ENCODE measurements at places on chromosomes 6 and 20. TPM values are rescaled to one million over a fixed set of nuclear protein-coding genes. Genes with fewer than 3 reads are reported as not detected.

Gene GPX5
- not detected for polyA plus RNA-seq

GRCh38 chr20:47688385-47689381 lies 96.6 kb downstream of the SULF2 start:
- DNase-seq = no peak
- no peaks in the 10 kb centered on the region for H3K36me3 ChIP-seq
- H3K27ac ChIP-seq = no peak overlapping the region
- H3K4me3 ChIP-seq = no peak overlapping the region

DNA sequence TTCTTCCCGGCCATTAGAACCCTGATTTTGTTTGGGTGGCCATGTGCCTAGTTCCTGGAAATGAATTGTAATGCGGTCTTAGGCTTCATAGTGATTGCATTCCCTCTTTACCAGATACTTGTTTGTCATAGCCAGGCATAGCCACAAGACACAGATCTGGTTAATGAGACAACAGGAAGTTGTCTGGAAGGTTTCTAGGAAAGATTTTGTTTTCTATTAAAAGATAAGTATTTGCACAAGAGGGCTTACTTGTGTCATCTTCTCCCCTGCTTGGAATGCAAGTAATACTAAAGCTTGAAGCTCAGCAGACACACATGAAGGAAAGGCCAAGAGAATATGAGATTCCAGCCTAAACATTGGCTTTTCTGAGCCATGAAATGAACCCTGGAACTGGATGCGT lies 12.9 kb downstream of the FARS2 start:
- no peaks in the 10 kb centered on the region for H3K4me1 ChIP-seq
- no peak for DNase-seq
- no peaks in the 10 kb centered on the region for H3K36me3 ChIP-seq
- no peak overlapping the region for H3K27ac ChIP-seq

GRCh38 chr20:21064924-21065323 lies 41.2 kb downstream of the LINC00237 start:
- no peaks in the 10 kb centered on the region for H3K36me3 ChIP-seq
- no peak for DNase-seq
- H3K4me1 ChIP-seq = no peaks in the 10 kb centered on the region
- H3K27ac ChIP-seq = no peak overlapping the region

- H3K36me3 ChIP-seq = no peaks in the 10 kb centered on the region
- DNase-seq = no peak
- H3K27me3 ChIP-seq = no peaks in the 10 kb centered on the region
- H3K27ac ChIP-seq = no peak overlapping the region
- H3K4me3 ChIP-seq = no peak overlapping the region
- H3K4me1 ChIP-seq = no peaks in the 10 kb centered on the region
Measured at GRCh38 chr6:140561701-140562100, 1187.3 kb upstream of the CITED2 start.

GRCh38 chr6:84524636-84525035 lies 239.8 kb downstream of the TBX18 start:
- H3K27me3 ChIP-seq = no peaks in the 10 kb centered on the region
- DNase-seq = no peak
- H3K36me3 ChIP-seq = no peaks in the 10 kb centered on the region
- no peak overlapping the region for H3K4me3 ChIP-seq
- H3K27ac ChIP-seq = no peak overlapping the region
- no peaks in the 10 kb centered on the region for H3K4me1 ChIP-seq
